ENCODE measurements at places on chromosomes 4 and X. TPM values are rescaled to one million over a fixed set of nuclear protein-coding genes. Genes with fewer than 3 reads are reported as not detected.

RBMXL3 gene
- total RNA-seq = not detected

C4orf50 gene
- 0.21 TPM for total RNA-seq

BRS3 gene
- not detected for total RNA-seq

STATH gene
- total RNA-seq = not detected

DGAT2L6 gene
- total RNA-seq = not detected

CNGA2 gene
- total RNA-seq = not detected

DNA sequence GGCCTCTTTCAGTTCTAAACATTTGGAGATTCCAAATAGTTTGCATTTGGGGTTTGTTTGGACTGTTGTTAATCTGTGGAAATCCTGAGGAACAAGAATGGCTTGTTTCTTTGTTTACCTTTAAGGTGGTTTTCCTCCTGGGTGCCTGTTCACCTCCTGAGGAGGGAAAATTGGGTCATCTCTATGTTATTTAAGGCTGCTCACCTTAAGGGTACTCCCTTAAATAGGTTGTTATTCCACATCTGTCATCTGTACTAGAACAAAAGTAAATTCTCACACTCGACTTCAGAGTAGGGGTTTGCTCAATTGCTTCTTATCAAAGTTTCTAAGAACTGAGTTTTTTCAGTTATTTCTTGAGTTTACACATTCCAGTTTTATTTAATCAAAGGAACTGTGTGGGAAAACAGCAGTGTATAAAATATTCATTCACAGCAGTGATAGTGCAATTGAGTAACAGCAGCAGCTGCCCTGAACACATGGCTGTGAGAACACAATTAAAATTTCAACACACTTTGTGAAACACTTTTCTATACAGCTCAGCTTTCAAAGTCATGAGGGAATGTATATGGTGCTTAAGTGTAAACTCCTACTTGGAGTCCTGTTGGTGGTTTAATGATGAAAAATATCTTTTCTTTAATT lies 238.5 kb upstream of the PGRMC2 start:
- no peak for DNase-seq

- DNase-seq = no peak
Observed at GRCh38 chrX:14832586-14832985, 40.3 kb downstream of the FANCB start.

- DNase-seq = no peak
Observed at GRCh38 chr4:51998837-51999236, 21.3 kb downstream of the LRRC66 start.

DNA sequence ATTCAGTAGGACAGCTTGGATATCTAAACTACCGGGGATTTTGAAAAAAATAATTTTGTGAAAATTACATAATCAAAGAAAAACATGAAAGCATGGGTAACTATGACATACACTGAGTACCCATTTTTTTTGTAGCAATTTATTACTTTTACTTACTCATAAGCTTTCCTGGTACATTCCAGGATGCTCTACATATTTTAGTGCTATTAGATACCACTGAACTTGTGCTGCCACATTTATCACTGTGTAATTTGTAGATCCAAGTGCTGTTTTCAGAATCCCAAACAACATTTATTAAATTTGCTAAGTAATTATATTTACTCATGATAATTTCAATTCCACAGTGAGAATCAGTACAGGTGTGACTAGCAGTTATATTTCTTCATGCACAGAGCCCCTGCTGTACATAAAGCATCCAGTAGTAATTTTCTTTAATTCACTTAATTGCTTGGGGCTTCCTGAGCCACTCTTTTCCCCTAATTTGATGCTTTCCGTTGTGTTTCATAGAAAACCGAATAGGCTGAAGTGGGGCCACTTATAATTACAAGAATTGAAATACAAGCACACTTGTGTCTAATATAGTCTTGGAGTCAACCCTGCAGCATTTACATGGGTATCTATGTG lies 2254.4 kb downstream of the ARAP2 start:
- no peak for DNase-seq

DNA sequence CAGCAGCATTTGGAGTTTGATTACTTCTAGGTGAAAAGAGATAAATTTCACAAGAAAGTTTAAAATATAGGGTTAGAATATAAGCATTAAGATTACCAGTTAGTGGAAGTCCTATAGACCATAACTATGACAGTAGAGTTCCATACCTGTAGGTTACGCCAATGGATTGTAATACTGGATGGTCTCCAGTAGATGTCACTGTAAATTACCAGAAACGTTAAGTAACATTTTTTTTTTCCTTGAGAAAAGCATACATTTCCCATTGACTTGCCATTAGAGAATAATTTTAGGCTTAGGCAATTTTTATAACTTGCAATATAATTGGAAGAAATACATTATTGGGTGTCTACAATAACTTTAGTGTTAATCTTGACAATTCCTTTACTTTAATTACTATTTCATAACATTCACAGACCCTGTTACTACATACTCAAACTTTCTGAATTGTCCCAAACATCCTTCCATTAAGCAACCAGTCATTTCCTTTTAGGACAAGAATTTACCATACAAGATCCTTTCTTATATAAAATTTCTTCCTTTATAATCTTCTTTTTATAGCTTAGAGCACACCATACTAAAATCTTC lies 304.1 kb upstream of the TECRL start:
- no peak for DNase-seq

DNA sequence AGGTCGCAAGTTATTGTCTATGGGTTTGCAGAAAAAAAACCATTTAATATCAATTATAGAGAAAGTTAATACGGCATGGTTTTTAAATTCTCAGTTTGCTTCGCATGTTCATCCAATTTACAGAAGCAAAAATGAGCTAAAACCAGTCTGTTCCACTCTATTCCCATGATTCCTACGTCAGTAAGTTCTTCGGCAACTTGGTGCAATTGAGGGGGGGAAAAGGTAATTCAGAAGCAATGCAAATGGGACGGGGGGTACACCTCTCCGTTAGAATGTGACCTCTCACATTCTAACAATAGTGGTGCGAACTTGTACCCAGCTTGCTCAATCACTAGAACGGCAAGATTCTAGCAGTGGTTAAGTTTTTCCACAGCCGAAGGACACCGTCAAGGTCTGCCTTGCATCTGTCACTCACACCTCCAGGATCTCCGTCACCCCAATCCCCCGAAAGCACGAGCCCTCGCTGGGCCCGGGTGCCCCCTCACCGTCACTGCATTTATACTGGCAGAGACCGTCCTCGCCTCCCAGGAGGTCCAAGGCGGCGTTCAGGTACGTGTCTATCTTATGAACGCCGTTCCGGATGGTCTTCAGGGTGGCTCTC lies 653 bp downstream of the PLA2G12A start:
- peak; percentile 24 for DNase-seq

DNA sequence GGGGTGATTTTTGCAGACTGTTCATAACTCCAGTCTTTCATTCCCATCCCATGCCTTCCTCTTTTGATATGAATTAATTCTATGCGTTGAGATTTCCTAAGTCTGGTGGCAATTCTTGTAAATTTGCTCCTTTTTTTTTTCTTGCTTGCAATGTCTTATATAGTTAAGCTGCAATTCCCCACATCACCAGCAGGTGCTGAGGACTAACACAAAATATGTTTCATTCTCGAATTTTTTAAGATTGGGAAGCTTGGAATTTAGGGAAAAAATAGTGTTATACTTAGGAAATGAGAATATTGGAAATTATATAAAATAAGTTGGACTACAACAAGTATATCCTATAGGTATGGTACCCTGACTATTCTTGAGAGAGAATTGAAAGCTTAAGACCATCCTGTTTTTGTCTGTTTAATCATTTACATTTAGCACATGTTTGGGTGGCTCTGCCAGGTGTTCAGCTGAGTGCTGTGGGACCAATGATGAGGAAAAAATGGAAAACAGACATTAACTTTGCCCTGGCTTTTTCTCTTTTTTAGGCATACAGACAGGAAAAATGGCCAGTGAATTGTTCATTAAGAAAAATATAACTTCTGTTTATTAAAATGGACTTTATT lies 30.2 kb downstream of the AFF2 start:
- peak; percentile 5 for DNase-seq

GRCh38 chr4:183860731-183861130 lies 44.4 kb upstream of the STOX2 start:
- no peak for DNase-seq

GRCh38 chr4:60790608-60791007 lies 409.5 kb upstream of the ADGRL3 start:
- no peak for DNase-seq

- no peak for DNase-seq
Observed at GRCh38 chr4:162347842-162348213, 184.0 kb upstream of the FSTL5 start.

DNA sequence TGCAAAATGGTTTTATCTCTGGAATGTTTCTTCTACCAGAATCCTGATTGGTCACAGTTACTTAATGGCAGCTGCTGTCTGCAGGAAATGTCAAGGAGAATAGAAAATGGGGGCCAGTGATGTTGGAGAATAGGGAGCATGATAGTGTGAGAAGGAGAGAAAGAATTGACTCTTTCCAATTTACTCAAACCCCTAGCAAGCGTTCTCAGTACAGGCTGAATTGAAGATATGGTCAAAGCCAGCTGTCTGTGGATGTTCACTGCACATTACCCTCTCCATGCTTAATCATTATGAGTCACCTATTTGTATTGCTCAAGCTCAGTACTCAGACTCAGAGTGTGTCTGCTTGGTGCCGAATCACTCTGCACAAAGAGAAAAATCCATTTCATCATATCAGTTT lies 57.8 kb upstream of the FAM47B start:
- no peak for DNase-seq

- no peak for DNase-seq
Observed at GRCh38 chrX:31168551-31168950, 96.7 kb upstream of the FTHL17 start.

- DNase-seq = no peak
Observed at GRCh38 chr4:111630705-111631104, 514.5 kb upstream of the FAM241A start.

DNA sequence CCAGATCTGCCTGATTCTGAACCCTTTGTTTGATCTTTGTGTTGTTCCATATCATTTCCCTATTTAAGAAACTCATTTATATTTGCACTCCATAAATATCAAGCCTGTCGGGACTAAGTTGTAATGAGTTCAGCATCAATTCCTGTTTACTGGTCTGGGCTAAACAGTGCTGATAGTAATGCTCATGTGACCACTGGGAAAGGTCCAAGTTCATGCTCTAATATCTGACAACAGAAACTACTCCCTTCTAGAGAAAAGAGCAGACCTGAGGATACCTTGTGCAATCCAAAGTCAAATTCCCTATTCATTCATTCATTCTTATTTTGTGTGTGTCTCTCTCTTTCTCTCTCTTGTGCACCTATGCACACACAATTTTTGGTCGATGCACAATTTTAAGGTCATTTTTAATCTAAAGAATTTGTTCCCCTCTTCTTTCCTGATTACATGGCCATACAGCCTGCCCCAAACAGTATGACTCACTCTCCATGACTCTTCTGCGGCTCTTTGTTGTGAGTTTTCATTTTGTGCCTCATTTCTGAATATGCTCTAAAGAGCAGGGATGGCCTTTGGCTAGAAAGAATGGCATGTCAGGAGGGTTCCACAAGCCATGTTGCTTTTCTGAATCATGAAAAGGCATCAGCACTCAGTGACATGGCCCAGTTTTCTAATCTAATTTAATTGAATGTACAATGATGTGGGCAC lies 664.3 kb downstream of the RPA4 start:
- DNase-seq = no peak

GRCh38 chr4:78149751-78150542 lies 92.8 kb downstream of the FRAS1 start:
- no peak for DNase-seq

GRCh38 chr4:8882239-8882638 lies 10.6 kb upstream of the HMX1 start:
- no peak for DNase-seq

GRCh38 chr4:140450352-140450751 lies 22.9 kb upstream of the CLGN start:
- DNase-seq = no peak

- no peak for DNase-seq
Observed at GRCh38 chr4:184765473-184766340, 31.8 kb upstream of the CENPU start.

GRCh38 chr4:99529228-99529627 lies 18.4 kb downstream of the C4orf17 start:
- no peak for DNase-seq

- DNase-seq = no peak
Observed at GRCh38 chrX:106935175-106935574, 15.0 kb downstream of the CLDN2 start.

- no peak for DNase-seq
Observed at GRCh38 chr4:72208421-72209075, 176.7 kb downstream of the NPFFR2 start.

DNA sequence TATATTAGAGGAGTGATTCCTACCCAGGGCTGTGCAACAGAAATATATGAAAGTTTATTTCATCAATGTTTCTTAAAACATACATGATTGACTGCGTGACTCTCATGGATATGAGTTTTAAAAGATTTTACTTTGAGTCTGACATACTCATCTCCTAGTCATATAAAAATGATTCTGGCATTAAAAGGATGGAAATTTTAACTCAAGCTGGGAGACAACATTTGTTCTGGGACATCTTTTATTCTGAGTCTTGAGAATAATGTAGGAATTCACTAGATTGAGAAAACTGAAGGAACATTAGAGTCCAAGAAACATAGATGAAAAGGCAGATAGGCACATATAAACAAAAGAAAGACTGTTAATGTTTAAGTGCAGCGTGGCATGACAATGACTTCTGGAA lies 649.6 kb downstream of the SPRY1 start:
- DNase-seq = no peak

DNA sequence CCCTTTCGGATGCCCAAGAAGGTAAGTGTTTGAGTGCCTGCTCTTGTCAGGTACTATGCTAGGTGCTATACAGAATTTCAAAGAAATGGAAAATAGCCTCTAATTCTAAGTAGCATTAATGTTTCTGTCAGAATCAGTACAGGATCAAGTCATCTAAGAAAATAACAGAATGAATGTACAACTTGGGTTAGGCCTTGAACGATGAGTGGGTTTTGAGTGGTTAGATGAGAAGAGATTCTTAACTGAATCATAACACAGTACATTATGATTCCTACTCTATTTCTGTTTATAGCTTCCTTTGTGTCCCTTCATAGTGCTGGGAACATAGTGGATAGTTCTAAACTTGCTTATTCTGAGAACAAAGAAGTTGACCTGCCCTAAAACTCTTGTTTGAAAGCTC lies 253.9 kb downstream of the GLUD2 start:
- DNase-seq = no peak

DNA sequence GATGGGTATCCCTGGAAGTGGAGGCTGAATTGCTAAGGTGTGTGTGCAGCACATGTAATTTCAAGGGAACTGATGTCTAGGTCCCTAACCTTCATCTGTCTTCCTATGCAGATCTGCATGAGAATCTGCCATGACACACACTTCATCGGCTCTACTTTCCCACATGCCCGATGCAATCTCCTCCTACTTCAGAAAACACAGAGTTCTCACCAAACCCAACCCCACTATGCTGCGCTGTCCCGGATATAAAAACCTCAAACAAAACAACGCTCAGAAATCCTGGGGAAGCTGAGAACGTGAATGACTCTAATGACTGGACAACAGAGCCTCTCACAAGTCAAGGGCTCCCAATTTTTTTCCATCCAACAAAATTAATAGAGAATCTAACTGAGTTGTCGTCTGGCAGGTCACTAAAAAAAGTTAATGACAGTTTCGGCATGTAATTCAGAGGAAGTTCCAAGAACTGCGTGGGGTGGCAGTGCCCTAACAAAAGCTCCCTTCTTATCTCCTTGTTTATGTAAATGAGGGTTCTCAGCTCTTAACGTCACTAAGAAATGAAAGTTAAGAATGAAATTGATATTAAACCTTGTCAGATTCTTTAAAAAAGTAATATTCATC lies 39.0 kb downstream of the STX18 start:
- DNase-seq = peak; percentile 33

All from activated CD4-positive, alpha-beta T cell treated with anti-CD3 and anti-CD28 coated beads, Interleukin-2, amount 10 ng/mL, durations not matched to agents 7 days and 5 days (primary cell).